ENCODE measurements at places on chromosomes 5 and 9.

DNA sequence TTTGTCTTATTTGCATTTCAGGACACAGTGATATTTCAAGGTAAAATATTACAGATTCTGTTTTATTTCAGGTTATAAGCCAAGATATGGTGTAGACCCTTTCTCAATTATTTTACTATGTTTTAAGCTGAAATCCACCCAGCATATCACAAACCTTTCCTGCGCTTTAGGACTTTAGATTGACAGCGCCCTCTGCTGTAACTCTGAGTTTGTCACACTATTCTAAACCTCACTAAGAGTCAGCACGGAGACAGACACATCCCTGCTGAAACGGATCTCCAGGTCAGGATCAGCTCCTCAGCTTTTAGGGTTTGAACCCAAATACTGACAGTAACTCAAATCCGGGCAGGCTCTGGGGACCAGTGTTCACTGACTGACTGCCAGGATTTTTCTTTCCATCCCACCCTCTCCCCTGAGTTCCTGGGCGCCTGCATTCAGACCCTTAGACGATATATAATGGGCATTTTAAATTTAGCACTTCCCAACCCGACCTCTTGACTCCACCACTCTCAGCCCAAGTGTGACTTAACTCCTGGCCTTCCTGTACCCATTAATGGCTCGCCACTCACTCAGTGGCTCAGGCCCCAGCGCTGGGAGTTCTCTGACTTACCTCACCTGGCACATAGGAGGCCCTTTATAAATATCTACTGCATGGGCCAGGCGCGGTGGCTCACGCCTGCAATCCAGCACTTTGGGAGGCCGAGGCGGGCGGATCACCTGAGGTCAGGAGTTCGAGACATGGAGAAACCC lies 33.5 kb downstream of the TLX3 start:
- DNase-seq = peak; percentile 37

DNA sequence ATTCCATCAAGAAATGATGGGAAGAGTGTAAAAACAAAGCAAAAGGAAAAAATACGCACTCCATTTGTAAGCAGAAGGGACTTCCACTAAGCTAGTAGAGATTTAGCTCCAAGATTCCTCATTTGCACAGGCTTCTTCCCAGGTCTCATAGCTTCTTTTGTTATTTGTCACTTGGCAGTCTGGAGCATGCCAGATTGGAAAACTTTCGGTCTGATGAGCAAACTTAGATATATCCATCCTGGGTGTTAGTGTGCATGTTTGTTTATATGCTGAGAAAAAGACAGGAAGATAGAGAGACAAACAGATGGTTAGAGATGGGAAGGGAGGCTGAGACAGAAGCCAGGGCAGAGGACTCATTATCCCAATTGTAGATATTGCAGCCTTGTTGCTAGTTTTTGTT lies 1644.5 kb upstream of the NUDT12 start:
- DNase-seq = no peak

DNA sequence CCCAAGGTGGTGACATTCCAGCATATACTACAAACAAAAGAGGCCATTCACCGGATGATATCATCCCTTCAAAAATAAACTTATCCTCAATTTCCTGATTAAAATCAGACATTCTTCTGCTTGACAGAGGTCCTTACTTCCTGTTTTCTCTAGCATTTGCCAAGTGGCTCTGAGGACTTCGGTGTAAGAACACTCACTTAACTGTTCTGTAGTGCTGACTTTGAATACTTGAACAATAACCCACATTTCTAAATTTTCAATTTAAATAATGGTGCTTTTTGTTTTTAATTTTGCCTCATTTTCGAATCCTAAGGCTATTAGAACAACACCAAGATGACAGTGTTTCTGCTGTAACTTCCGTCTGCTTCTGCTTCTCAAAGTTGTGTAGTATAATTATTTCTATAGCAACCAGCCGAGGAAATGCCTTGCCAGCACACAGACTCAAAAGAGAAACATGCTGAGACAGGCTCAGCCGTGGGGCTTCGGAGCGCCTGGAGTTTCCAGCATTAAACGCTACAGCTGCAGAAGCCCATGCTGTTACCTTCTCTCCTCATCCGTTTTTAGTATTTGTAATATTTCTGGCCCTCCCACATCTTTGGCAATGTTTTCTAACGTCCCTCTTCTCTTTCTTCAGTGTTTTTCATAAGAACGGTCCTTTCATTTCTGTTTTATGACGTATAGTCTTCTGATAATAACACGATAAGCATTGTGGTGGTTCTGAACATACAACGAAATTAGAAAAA lies 19.5 kb upstream of the ANXA1 start:
- DNase-seq = peak; percentile 77

DNA sequence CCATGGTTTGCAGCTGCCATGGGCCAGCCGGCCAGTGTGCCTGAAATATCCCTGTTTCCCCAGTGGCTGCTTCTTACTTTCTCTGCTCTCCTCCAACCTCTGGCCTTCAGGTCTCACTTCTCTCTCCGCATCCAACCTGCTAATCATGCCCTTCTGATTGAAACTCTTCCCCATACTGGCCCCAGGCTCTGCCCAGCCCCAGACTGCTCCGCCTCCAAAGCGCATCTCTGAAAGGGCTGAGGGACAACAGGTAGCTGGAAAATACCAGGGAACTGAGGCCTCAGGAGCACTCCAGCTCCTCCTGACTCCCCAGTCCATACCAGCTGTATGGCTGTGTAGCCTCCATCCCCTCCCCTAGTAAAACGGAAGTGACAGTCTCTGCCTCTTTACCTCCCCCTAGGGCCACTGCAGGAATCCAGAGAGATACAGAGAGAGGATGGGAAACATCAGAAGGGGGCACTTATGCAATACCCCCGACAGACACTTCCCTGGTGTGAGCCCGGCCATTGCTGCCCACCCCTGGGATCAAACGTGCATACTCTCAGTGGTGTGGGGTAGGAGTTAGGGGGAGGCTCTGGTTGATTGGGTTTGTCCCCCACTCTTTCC lies 34.2 kb downstream of the PAX5 start:
- DNase-seq = peak; percentile 14

DNA sequence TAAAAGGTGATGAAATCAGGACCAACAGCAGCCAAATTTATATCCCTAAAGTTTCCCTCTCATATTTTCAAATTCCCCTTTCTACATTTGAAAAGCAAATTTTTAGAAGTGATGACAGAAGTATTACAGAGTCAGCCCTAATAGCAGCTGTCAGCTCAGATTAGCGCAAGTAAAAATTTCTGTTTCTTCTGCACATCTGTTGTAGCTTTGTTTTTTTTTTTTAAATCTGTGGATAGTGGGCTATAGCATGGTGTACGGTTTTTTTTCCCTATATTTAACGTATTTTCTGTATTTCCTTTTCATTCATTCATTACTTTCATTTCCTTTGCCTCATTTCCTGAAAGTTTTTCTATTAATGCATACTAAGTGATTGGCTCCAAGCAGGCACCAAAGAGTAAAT lies 99.1 kb downstream of the MACIR start:
- no peak for DNase-seq

DNA sequence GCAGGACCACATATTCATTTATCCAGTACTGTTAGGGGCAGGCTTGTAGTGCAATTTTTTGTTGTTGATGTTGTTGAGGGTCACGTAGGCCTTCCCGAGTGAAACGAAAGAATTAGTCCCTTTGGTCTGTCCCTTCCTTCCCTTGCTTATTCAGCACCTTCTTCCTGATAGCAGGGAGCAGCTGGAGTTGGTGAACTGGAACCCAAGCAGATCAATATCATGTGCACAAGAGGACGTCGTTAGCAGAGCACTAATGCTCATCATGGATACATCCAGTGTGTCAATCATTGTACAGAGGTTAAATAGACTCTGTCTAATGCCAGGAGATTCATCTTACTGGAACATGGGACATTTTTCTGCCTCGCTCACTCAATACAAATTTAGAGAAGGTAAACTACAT lies 33.0 kb upstream of the MAP1B start:
- DNase-seq = no peak

GRCh38 chr5:172169216-172169615 lies 18.8 kb downstream of the STK10 start:
- DNase-seq = no peak

All from MV-4-11 (cell line).